ENCODE measurements at places on chromosomes 4 and X.

DNA sequence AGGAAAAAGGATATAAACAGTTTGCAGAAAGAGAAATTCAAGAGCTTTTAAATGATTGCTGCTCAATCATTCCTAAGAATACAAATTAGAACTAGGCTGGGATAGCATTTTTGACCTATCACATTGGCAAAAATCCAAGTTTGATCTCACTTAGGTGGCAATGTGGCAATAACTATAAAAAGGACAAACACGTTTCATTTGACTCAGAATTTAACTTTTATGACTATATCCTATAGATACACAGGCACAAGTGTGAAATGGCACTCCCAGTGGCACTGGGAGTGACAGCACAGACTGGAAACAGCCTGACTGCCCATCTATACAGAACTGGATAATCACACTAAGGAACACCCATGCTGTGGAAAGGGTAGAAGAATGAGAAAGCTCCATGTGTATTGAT, 11.1 kb downstream of the CENPU start:
- no peak for DNase-seq

GRCh38 chr4:146183209-146183608, 7.7 kb downstream of the LSM6 start:
- no peak for DNase-seq

- DNase-seq = no peak
Measured at GRCh38 chr4:96093563-96093962, 253.7 kb downstream of the PDHA2 start.

DNA sequence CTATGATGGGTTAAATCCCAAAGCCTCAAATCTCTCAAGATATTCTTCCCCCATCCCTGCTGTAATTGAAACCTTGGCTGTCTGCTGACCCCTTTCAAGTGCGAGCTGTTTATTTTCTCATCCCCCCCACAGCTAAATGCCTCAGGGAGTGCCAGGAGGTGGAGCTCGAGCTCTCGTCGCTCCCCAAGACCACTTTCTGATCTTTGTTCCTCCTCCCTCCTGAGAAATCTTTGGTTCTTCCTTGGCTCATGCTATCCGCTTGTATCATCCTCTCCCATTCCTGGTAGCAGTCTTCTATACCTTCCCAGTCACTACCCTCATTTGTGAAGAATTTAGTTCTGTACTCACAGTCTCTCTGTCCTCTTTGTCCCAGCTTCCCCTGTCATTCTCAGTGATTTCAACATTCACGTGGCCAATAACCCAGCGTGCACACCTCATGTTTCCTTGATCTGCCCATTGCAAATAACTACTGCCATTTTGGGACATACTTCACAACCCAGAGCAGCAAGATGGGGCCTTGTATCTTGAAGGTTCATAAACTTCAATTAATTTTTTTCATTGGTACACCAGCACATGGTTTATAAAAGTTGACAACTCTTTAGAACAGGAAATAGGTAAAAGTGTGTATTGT, 9.2 kb upstream of the SLC25A43 start:
- no peak for DNase-seq

- no peak for DNase-seq
Measured at GRCh38 chr4:38728631-38729141, 54.1 kb downstream of the TLR10 start.

DNA sequence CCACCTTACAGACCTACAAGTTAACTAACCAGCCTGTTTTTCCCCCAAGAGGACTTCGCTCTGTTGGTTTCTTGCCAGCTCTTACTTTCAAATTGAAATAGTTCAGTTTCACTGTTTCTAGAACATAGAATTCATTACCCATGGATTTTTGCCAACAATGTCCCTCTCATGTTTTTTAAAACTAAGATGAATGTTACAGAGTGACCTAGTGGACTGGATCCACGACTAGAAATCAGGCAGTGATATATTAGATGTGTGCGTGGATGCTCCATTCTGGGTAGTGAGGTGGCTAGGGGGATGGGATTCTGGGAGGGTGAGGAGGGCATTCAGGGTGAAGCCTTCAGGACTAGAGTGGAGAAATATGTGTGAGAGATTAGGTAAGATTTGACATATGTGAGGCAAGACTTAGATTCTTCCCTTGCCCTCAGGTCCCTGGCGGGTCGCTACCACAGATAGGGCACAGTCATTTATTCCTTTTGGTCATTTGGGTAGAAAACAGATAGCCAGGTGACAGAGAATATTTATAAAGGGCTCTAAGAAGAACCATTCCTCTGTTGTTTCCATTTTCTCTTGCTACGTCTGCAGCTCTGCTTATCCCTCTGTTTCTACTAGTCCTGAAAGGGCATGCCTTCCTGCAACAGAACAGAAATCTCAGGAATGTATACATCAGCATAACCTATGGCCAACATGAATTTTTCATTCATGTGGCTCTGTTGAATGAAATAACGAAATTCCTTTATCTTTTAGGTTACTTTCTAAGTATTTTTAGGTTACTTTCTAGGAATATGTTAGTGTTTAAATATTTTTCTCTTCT, 15.4 kb upstream of the JADE1 start:
- DNase-seq = no peak

GRCh38 chr4:85094735-85095134, 128.2 kb upstream of the WDFY3 start:
- DNase-seq = no peak

DNA sequence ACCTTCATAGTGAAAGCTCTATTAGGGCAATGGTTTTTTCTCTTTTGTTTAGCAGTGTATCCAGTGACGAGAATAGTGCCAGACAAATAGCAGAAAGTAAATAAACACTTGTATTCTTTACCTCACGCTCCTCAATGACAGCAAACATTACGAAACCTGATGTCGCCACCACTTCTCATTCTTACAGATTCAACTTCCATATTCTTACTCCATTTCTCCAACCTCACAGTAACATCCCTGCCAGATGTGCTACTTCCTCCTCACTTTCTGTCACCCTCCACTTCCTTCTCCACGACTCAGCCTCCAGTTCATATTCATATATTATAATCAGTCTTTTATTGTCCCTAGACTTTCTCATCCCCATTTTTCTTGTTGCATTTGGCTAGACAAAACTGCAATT, 1956.2 kb upstream of the AGA start:
- no peak for DNase-seq

Data from head of caudate nucleus (tissue), 42 donors.